ENCODE measurements at places on chromosomes 2 and 18.

DNA sequence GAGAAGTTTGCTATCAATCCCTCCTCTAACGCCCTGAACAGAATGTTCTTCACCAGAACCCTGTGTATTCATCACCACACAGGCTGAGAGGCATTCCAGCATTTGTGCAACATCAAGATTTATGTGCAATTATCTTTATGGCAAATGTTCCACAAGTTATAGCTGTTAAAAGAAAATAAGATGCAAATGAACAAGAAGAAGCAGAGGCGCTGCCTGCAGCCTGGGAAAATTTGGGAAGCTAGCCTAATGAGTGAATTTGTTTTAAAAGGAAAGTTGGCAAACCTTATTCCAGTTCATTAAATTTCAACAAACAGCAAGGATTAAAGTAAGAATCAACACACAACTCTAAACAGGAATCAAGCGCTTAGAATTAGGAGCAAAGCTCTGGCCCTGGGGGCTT, 5.3 kb downstream of the TPO start:
- no peak for DNase-seq

GRCh38 chr2:11578081-11578948, 44.5 kb downstream of the GREB1 start:
- no peak for DNase-seq

DNA sequence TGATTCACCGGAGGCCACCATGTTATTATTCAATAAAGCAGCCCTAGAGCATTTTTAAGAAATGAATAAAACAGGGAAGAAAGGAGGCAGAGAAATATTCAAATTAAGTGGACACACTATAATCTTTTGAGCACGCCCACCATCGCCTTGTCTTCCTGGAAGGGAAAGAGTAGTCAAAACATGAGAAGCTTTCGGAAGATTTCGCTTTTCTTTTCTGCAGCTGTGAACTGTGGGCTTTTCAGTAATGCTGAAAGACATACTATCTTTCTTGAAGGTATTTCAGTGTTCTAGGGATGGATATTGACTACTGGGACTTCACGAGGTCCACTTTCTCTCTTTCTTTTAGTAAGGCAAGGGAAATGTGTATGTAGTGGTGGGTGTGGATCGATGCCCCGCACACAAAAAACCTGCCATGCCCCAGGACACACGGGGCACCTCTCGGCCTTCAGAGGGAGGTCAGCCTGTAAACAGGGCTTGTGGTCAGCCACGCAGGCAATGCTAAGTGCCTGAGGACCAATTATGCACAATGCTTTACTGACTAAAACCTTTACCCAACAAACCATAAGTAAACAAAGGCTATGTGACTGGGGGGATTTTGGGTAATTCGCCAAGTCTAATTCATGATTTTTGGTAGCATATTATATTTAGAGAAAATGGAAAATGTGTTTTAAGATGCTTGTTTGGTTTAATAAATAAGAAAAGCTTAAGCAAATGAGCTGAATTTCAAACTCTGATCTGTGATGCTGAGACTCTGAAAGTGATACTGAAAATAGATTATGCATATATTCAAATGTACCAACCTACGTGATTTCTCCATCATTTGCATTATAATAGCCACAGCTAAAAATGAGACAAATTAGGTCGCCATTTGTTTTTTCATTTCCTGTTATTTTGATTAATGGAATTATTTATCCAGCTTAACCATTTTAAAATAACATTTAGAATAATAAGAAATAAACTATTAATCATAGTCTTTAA, 130.5 kb downstream of the ZNF516 start:
- DNase-seq, result no peak

DNA sequence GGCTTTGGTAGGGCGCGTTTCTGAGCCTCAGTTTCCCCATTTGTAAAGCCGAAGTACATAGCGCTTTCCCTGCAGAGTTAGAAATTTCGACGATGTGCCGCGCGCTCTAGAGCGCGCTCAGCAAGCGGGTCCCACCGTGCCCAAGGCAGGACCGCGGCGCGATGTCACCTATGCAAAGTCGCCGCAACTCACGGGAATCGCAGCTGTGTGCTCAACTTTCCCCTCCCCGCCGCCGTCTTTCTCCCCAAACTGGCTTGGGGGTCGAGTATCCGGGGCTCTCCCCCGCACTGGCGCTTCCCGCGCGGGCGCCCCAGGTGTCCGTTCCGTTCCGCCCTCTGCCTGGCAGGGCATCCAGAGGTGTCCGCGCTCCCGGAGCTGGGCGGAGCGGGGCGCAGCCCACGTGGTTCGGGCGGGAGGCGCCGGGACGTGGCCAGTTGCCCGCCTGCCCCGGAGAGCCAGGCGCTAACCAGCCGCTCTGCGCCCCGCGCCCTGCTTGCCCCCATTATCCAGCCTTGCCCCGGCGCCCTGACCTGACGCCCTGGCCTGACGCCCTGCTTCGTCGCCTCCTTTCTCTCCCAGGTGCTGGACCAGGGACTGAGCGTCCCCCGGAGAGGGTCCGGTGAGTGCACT, at the start of gene MLPH:
MLPH (plus strand) TSS at position 433 of the 630 bp plus-strand sequence. CDS start 6,176 bp downstream, outside the sequence.
- DNase-seq, result no peak

DNA sequence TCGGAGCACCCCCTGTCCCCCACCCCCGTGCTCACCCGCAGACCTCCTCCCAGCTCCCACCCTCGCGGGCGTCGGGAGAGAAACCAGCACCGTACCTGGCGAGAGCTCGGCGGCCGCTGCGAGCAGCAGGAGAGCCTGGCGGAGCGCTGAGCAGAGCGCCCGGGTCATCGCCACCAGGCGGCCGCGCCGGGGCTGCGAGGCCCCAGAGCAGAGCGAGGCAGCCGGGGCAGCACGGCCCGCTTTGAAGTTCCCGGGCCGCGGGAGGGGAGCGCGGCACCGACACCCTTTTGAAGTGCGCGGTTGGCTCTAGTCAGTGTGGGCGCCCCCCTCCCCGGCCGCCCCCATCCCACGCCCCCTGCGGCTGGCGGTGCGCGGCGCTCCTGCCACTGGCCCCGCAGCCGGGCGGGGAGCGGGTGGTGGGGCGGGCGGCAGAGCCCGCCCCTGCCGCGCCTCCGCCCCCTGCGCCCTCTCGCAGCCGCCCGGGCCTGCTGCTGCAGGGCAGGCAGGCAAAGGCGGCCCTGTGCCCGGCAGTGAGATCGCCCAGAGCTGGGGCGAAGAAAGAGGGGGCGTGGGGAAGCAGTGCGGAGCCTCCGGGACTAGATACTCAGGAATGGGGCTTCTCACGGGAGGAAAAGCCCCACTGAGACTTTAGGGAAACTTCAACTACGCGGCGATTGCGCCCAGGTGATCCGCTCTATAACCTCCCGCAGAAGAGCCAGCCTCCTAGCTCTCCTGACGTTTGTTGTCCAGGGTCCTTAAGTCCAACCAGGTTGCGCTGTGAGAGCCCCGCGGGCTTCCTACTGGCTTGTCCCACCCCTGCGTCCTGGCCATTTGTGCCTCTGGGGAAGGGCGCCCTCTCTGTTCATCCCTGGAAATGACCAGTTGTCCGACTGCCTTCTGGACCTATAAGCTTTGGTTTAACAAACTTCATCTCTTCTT, at the start of gene ACVR1C:
ACVR1C (minus strand) TSS at position 388 of the 939 bp plus-strand sequence; CDS start at position 168, 220 bp downstream.
- DNase-seq, result peak; percentile 54

- no peak for DNase-seq
These were observed 338.3 kb upstream of the ZEB2 start for GRCh38 chr2:144858211-144858610.

GRCh38 chr2:42239289-42239661, 70.1 kb downstream of the EML4 start:
- DNase-seq, result no peak

- DNase-seq, result no peak
These were observed 88.6 kb upstream of the HAAO start for GRCh38 chr2:42880738-42881690.

DNA sequence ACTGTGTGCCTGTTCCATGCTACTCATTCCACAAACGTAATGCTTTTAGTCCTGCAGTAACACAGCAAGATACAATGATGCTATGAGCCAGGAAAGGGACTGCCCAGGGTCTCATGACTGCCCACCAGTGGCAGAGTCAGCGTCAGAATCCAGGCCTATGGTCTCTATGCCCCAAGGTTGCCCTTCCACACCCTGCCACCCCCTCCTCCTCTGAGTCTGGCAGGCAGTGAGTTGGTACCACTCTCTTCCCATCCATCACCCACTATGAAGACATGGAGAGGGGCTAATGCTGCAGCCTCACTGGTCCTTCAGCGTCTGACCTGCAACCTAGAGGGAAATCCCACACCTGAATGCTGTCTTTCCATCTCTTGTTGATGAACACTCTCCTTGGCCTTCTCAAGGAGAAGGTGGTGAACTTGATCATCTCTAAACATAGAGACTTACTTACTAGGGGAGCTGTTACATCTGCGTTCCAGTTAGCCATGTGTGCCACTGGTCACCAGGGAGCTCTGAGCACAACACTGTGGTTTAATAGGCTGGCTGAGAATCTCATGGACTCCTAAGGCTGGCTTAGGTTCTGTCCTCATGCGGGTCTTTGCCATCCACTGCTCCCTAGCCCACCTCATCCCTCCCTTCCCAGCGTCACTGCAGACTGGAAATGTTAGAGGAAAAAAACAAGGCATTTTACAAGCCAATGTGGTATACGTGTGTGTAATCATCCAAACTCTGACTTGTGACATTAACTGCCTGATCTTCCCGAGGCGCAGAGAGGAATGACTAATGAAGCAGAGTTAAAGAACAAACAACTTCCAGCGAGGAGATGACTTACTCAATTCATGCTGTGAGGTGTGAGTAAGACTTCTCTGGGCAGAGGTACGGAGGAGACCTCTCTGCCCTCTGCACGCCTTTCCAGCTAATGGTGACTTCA, 28.8 kb downstream of the STEAP3 start:
- DNase-seq, result no peak

GRCh38 chr2:113124181-113124961, 3.0 kb upstream of the IL1RN start:
- no peak for DNase-seq

DNA sequence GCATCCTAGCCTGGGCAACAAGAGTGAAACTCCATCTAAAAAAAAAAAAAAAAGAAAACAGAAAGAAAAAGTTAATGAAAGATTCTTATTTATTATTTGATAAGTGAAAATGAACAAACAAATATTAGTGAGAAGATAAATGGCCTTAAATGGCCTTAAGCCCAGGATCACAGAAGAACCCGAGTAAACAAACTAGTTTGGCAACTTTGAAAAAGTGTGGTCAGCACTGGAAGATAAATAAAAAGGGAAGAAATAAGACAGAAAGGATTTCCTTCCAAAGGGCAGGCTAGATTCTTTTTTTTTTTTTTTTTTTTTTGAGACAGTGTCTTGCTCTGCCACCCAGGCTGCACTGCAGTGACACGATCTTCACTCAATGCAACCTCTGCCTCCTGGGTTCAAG, 692.4 kb downstream of the CPS1 start:
- DNase-seq, result no peak

GRCh38 chr18:48569915-48570264, 31.1 kb downstream of the CTIF start:
- DNase-seq, result no peak

DNA sequence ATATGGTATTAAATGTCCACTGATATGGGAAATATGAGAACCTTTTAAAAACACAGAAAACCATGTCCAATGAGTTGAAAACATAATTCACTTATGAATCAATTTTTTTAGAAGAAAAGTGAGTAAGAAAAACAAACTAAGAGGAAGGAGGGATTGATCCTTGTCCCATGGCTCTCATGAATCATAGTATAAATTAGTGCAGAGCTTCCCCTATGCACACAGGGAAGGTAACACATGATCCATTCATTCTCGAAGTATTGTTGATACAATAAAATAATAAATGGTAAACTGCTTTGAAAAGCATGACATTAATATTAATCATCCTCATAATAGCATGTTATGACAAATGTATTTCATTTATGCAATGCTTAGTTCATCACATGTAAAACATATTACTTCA, 872.0 kb upstream of the CNTNAP5 start:
- DNase-seq, result no peak

DNA sequence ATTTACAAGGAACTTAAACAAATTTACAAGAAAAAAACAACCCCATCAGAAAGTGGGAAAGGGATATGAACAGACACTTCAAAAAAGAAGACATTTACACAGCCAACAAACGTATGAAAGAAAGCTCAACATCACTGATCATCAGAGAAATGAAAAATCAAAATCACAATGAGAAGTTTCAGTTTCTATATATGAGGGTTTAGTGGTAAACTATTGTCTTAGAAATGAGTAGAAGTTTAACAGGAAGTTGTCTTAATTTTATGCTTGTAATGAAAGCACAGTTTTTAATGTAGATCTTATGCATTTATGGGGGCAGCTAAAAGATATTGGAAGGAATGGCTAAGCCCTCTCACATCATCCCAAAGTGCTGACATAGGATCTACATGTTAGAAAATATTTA, 325.4 kb downstream of the ERBB4 start:
- DNase-seq, result no peak

DNA sequence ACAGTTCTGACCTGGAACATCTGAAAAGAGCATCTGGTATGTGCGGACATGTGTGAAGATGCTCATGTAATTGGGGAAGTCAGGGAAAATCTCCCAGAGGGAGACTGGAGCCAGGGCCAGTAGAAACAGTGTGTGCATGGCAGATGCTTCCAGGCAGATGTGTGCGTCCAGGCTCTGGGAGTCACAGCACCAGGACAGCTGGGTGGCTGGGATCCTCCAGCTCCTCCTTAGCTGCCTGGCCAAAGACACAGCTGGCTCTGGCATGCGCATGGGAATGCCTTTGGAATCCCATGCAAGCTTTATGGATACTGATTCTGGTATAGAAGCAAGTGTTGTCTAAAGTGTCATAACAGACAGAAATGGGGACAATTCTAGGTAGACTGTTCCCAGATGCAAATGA, 369.7 kb downstream of the INSIG2 start:
- no peak for DNase-seq

DNA sequence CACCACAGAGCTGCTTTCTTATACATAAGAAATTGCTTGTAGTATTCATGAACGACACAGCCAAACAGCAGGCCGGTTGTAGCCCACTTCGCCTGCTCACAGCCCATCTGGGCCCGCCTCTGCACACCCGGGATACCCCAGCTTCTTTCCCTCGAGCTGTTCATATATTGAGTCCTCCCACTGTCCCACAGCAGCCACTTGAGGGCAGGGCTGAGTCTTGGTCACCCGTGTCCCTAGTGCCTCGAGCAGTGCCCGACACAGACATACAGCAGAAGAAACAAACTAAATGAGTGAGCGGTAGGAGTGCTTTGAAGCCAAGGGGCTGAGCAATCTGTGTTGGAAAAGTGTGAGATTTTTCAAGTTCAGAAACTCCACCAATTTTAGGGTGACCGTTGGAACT, 251.4 kb downstream of the KLHL29 start:
- DNase-seq, result no peak

- no peak for DNase-seq
These were observed 2.5 kb downstream of the KCNF1 start for GRCh38 chr2:10914272-10914693.

DNA sequence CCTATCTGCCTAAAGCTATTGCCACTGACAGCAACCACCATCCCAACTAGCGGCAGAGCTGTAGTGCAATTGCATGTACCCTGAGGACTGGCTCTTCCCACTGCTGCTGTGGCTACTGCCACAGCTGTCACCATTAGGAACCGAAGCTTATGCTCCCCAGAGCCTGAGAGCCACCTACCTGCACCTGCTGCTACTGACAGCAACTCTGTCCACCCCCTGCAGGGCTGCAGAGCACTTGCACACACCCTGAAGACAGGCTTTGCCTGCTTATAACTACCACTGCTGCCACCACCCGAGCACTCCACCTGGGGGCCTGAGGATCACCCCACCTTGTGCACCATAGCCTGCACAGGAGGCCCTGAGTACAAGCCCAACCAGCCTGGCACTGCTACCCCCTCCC, 217.6 kb upstream of the FOSL2 start:
- DNase-seq, result no peak

- no peak for DNase-seq
These were observed 297.3 kb downstream of the TNS1 start for GRCh38 chr2:217705461-217705860.

GRCh38 chr2:150889141-150889540, 372.5 kb downstream of the RBM43 start:
- DNase-seq, result no peak

- no peak for DNase-seq
These were observed 2.9 kb upstream of the RRM2 start for GRCh38 chr2:10119601-10120157.
